Nasal cavity respiratory epithelium epithelial cell of viscerocranial mucosa (primary cell): ENCODE measurements at places on chromosomes 12 and 14. TPM values are rescaled to one million over a fixed set of nuclear protein-coding genes. Genes with fewer than 3 reads are reported as not detected.

The KLRD1 gene
- total RNA-seq = under 0.01 and 0.50 TPM in 2 replicates

The SOX5 gene
- 0.07 TPM in 1 of 2 replicates, not detected in the other for total RNA-seq

The ADAMTS20 gene
- not detected in 2 replicates for total RNA-seq

The SLC6A15 gene
- total RNA-seq = 40.5 and 86.1 TPM in 2 replicates

The CSAD gene
- 5.5 and 12.0 TPM in 2 replicates for total RNA-seq

The RPL6 gene
- total RNA-seq = 1,222 and 1,261 TPM in 2 replicates

The HPD gene
- total RNA-seq = not detected in 2 replicates

The HNRNPC gene
- 641 and 1,200 TPM in 2 replicates for total RNA-seq

The SERPINA12 gene
- total RNA-seq = not detected in 2 replicates

The IFNG-AS1 gene
- not detected in 2 replicates for total RNA-seq

The ZDHHC22 gene
- not detected in 2 replicates for total RNA-seq

The POTEM gene
- total RNA-seq = not detected in 2 replicates

The KRT3 gene
- under 0.01 TPM in 1 of 2 replicates, not detected in the other for total RNA-seq

The SIX6 gene
- not detected in 2 replicates for total RNA-seq

The SMAGP gene
- 8.9 and 24.6 TPM in 2 replicates for total RNA-seq

The SRRM4 gene
- not detected in 2 replicates for total RNA-seq

The NXPH4 gene
- 1.0 and 14.2 TPM in 2 replicates for total RNA-seq

The OTUB2 gene
- total RNA-seq = 2.7 and 4.2 TPM in 2 replicates

The UNC79 gene
- under 0.01 and 0.21 TPM in 2 replicates for total RNA-seq

The OR10G2 gene
- not detected in 2 replicates for total RNA-seq

The PPP1R36 gene
- 0.34 and 0.50 TPM in 2 replicates for total RNA-seq

The JPH4 gene
- not detected in 2 replicates for total RNA-seq

The CIT gene
- 0.34 and 0.50 TPM in 2 replicates for total RNA-seq

The RTN1 gene
- under 0.01 TPM in 1 of 2 replicates, not detected in the other for total RNA-seq

The CPM gene
- total RNA-seq = 12.3 and 23.7 TPM in 2 replicates
